ENCODE measurements at places on chromosomes 13 and 19. TPM values are rescaled to one million over a fixed set of nuclear protein-coding genes. Genes with fewer than 3 reads are reported as not detected.

DNA sequence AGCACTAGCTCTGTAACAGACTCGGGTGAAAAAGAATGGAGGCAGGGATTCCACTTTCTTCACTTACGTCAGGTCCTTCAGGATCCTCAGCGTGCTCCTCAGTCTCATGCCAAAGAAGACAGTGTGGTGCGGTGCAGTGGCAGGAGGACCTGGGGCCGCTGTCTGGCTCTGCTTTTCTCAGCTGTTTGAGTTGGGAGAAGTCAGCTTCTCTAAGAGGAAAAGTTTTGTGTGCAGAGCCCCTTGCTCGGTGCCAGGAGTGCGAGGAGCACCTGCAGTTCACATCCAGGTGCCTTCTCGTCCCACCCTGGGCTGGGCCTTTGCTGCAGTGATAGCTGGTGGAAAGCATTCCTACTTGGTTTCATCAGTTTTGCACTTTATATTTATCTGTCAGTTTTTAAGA is 77.9 kb upstream of the TEX29 start:
- DNase-seq: no peak

- no peak for DNase-seq
Measured at GRCh38 chr13:110262508-110263291, 44.3 kb downstream of the COL4A1 start.

DNA sequence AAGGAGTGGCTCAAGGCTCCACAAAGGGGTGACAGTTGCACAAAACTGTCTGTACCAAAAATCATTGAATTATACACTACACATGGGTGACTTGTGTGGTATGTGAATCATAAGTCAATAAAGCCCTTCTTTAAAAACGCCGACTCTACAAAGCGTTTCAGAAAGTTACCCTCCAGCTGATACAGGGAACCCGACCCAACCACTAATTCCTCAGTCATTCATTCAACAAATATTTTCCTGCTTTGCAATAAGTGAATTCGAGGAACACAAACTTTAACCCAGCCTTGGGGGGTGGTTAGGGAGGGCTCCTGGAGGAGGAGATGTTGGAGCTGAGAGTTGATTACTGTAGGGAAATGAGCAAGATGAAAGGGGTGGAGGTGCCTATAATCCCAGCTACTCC is 32.0 kb downstream of the LTBP4 start:
- no peak for DNase-seq

DNA sequence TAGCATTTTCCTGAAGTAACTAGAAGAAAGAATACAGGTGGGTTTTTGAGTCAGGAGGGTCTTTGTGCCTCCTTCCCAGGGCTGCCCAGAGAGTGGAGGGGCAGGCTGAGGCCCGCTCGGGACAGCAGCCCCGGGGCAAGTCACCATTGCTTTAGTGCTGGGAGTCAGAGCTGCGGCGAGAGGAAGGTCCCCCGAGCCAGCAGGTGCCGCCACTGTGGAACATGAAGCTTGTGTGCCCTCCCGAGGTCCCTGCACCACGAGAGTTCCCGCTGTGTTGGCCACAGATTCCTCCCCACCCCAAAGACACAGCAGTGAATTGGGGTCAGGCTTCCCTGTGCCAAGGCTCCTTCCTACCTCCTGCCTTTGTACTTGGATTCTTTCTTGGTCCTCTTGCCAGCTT is 50.9 kb upstream of the TEX29 start:
- no peak for DNase-seq

GRCh38 chr13:87678372-87678752 is 7.2 kb downstream of the SLITRK5 start:
- no peak for DNase-seq

DNA sequence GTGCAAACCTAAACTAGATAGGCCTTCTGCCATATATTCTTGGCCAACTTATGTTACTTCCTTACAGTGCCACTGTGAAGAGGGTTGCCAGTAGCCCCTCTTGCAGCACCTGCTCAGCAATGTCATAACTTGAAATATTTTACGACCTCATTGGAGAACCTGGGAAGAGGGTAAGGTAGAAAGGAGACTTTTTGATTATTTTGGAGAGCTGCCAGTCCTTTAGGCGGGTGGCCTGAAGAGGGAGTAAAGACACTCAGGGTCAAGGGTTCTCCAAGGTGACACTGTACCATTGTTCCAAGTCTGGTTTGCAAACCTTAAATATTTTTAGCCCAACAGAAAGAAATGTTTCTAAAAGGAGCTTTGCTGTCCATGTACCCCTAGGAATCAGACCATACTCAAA is 118.3 kb downstream of the FLT1 start:
- no peak for DNase-seq

DNA sequence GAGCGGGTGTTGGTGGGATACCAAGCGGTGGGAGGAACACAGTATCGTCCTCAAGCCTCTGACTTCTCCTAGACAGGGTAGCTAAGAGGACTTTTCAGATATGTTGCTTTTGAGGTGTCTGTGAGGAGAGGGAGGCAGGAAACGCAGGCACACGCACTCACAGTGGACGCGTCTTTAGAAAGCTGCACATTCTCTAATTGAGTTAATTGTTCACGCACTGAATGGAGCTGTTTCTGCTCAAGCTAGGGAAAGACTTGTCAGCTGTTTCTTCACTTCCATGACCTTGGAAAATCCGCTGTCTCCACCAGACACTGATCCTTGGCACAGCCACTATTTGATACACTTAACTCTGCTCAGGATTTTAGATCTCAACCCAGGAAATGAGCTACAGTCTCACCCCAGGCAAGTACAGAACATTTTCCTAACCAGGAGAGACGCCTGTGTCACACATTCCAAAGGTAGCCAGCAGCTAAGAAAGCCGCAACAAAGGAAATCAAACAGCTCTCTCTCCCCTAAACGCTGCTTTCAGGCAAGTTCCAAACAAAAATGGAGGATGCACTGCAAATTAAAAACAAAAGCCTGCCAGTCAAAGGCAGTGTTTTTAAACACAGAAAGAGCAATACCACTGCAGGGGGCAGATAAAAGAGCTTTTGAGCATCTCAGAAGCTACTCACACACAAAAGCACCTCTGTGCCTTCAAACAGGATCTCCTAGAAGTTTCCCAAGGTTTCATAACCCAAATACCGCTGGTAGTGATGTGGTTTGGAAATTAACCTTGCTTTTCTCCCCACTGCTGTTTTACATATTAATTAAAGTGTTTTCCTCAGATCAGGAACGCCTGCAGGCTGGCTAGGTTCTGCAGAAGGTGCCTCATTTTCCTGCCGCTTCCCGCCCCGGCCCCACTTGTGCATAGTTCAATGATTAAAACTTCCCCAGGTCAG is 57.3 kb downstream of the IRS2 start:
- no peak for DNase-seq

DNA sequence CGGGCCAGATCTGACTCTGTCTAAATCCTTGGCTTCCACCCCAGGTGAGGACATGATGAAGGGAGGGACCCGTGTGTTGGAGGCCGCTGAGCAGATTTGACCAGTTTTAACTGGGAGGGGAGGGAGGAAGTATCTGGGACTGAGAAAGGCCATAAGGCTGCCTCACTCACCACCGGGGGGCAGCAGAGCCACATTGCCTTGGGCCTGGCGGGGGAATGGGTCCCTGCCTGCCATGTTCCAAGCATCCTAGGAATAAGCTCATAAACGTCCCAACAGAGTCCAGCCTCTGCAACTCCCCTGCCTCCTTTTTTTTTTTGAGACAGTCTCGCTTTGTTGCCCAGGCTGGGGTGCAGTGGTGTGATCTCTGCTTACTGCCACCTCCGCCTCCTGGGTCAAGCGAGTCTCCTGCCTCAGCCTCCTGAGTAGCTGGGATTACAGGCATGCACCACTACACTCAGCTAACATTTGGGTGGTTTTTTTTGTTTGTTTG is 15.5 kb downstream of the MAST3 start:
- DNase-seq: no peak

DNA sequence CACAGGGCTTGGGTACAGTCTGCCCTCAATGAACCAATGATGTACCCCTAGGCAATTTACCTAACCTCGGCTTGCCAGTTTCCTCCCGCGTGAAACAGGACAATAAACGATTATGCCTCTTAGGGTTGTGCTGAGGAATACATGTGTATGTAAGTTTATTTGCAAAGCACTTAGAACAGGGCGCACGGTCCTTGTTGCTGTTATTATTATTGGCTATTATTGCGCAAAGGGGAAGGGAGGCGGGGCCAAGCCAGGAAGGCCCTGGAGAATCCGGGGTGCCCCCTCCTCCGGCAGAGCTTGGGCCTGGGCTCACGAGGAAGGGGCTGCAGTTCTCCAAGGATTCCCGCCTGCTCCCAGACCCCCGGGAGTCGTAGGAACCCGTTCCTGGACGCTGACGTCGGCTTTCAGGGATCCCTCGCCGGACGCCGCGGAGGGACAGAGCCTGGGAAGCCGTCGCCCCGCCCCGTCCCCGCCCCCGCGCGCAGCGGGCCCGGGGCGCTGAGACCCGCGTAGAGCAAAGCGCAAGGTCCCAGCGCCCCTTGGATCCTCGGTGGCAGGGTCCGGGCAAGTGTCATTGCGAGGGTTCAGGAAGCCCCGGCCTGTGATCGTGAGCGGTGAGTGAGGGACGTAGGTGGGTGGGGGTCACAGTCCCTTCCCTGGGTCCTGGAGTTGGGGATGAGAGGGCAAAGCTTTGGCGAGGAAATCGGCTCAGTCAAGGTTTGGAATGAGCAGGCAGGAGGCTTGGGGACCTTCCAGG is at the start of gene TMEM91:
TSS of gene TMEM91 (plus strand) at position 293 of the 757 bp plus-strand sequence. CDS start 1,777 bp downstream, outside the sequence.
- DNase-seq: no peak

DNA sequence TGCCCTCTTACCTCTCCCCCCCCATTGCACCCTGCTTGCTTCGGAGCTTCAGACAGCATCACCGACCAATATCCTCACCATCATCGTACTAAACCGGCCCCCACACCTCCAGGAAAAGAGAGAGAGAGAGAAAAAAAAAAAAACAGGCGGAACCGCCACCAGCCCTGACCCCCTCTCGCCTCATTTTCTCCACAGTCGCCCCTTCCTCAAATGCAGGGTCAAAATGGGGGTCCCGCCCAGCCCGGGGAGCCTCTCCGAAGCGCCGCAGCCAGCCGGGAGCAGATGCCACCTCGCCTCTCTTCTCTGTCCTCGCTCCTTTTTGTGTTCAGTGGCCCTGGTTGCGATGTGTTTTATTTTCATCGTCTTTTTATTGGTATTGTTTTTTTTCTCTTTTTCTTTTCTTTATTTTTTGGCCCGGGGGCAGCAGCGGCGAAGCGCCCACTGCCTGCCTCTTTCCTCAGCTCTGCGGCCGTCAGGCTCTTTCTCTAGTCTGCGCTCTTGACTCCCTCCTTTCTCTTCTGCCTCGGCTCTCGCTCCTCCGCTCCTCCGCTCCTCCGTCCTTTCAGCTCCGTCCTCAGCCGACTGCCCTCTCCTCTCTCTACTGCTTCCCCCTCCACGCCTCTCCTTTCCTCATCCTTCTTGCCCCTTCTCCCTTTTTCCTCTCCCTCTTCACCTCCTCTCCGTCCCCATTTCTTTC is 41.4 kb downstream of the DEDD2 start:
- DNase-seq: no peak

DNA sequence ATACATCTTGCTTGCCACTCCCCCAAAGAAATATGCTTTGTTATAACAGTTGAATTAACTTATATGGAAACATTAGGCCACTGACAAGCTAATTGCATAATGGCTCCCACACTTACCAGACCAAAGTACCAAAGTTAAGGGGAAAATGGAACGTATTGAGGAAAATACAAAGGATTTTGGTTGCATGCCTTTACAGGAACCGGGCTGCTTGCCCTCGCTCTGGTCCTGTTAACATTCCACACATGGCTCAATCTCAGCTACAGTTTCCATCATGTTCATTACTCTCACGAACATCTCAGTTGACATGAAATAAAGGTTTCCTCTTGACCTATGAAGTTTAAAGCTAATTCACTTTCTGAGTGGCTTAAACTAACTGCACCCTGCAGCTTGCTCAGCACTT is 220.7 kb upstream of the RXFP2 start:
- no peak for DNase-seq

DNA sequence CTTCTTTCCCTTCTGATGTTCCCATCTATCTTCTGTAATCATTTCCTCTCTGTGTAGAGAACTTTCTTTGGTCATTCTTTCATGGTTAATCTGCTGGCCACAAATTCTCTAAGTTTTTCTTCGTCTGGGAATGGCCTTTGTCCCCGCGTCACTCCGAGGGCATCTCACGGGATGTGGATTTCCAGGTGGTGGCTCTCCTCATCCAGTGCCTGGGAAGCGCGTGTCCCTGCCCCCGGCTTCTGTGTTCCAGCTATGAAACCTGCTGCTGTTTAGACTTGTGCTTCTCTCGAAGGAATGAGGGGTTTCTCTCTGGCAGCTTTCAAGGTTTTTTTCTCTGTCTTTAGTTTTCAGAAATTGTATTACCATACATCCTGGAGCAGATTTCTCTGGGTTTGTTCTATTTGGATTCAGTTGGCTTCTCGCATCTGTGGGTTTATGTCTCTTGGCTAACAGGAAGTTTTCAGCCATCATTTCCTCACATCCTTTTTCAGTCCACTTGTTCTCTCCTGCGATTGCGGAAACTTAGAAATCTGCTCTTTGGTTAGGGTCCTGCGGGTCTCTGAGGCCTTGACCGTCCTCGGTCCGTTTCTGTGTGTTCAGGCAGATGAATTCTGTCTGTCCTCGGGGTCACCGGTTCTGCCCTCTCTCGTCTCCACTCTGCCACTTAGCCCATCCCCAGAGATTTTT is 36.9 kb upstream of the DCUN1D2 start:
- DNase-seq: no peak

- no peak for DNase-seq
Measured at GRCh38 chr19:46984077-46985010, 35.3 kb upstream of the NPAS1 start.

- no peak for DNase-seq
Measured at GRCh38 chr13:106917024-106917571, 349.2 kb upstream of the ARGLU1 start.

GRCh38 chr19:19409631-19410030 is 4.2 kb downstream of the GATAD2A start:
- DNase-seq: no peak

DNA sequence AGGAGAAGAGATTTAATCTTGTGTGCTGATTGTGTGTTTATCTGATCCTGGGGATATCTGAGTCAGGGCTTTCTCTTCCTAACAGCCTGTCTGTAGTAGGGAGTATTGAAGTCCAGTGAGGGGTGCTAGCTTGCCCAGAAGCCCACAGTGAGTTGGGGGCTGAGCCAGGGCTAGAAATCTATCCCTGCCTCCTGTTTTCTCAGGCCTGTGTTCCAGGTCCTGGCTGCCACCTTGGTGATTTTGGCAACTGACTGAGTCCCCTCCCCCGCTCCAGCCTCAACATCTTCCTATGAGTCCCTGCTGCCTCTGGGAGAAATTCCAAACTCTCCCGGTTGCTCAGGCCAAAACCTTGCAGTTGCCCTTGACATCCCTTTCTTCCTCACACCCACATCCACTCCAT is 7.7 kb upstream of the NOVA2 start:
- no peak for DNase-seq

Gene NCAN
- polyA plus RNA-seq: 0.27 TPM

Gene MPV17L2
- 9.3 TPM for polyA plus RNA-seq

Gene PRSS57
- polyA plus RNA-seq: 0.40 TPM

Gene SPTBN4
- polyA plus RNA-seq: 1.7 TPM

Gene PGLYRP2
- polyA plus RNA-seq: not detected

Gene SLC8A2
- not detected for polyA plus RNA-seq

Gene METTL21C
- polyA plus RNA-seq: 1.0 TPM

Gene DPP9
- 22.1 TPM for polyA plus RNA-seq

Data from right renal pelvis (tissue), 4 donors.